ENCODE measurements at places on chromosomes 13 and 19.
A peak's percentile ranks its signal among the peaks of the same experiment; 100 is the strongest.

GRCh38 chr13:73187106-73187505 lies 128.3 kb downstream of the KLF5 start:
- no peak for DNase-seq

- DNase-seq: no peak
Observed at GRCh38 chr13:52835071-52835839, 13.2 kb downstream of the PCDH8 start.

DNA sequence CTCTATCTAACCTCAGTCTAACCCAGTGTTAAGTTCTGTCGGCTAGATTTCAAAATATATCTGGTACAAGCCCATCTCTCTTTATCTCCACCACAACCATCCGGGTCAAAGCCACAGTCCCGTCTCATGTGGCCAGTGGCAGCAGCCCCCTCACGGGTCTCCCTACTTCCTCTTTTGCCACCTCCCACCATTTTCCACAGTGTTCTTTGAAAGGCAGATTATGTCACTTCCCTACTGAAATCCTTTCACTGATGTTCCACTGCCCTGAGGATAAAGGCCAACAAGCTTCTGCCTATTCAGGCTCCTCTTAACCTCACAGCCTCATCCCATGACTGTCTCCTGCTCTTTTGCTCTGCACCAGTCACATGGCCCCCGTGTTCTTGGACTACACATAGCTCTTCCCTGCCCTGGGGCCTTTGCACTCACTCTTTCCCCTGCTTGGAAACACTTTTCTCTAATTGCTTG lies 117.2 kb downstream of the UBL3 start:
- DNase-seq: no peak

DNA sequence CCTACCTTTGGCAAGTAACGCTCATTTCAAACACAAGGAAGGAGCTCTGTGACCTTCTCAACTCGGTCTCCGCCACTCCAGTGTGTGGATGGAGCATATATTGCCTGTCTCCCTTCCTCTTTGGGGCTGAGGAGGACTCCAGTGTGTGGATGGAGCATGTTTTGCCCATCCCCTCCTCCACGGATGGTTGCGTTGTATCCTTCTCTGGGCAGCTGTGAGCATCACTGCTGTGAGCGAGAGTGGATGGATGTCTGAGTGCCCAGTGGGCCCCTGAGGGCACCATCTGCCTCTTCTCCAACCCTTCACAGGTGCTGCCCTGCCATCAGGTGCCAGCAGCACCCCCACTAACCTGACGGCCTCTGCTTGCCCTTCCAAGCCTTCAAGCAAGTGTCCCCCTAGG lies 186.2 kb downstream of the TEX29 start:
- DNase-seq: no peak

GRCh38 chr19:8370176-8371010 lies 6.4 kb downstream of the ANGPTL4 start:
- no peak for DNase-seq

- DNase-seq: no peak
Observed at GRCh38 chr13:111632906-111633305, 312.5 kb downstream of the TEX29 start.

DNA sequence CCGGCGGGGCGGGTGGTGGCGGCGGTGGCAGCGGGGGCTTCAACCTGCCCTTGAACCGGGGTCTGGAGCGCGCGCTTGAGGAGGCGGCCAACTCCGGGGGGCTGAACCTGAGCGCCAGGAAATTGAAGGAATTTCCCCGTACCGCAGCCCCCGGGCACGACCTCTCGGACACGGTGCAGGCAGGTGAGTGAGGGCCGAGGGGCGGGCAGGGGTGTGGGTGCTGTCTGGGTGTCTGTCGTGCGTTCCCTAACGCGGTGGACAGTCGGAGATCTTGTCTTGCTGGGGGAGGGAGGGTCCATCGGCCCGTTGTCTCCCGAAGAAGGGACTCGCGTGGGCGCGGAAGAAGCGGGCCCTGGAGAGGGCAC lies 533 bp downstream of the LRCH1 start:
- DNase-seq: peak; percentile 22

DNA sequence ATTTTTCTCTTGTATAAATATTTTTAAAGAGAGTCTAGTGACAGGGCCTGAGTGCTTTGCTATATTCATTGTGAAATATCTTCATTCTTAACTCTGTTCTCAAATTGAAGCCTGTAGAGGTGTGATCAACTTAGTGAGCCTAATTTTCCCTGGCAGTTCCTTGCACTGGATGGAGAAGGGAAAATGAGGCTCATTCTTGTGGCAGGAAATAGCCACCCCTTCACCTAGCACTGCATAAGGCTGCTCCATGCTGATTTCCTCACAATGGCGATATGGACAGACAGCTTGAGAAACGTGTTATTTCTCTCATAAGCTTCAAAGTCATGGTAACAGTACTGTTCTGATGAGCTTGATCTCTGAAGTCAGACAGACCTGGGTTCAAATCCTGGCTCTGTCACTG lies 146.2 kb downstream of the AKAP11 start:
- no peak for DNase-seq

- no peak for DNase-seq
Observed at GRCh38 chr19:45160870-45161737, at the start of gene NKPD1. Gene NKPD1 (minus strand): TSS chr19:45160982. CDS start chr19:45160150, 832 bp downstream.

DNA sequence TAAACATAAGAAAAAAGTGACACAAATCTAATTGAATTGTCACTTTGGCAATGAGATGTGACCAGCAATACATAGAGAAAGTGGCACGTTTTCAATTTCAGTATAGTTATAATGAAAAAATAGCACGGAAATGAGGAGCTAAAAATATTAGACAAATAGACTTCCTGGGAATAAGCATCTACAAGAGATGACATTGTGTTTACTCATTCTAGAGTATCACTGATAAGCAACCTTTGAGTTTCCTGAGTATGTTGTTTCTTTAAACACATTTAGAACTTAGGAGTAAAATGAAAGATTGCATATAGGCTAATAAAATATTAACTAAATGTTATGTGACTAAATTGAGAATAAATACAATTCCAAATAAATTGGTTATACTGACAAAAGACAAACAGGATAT lies 207.1 kb upstream of the SLITRK6 start:
- DNase-seq: no peak

DNA sequence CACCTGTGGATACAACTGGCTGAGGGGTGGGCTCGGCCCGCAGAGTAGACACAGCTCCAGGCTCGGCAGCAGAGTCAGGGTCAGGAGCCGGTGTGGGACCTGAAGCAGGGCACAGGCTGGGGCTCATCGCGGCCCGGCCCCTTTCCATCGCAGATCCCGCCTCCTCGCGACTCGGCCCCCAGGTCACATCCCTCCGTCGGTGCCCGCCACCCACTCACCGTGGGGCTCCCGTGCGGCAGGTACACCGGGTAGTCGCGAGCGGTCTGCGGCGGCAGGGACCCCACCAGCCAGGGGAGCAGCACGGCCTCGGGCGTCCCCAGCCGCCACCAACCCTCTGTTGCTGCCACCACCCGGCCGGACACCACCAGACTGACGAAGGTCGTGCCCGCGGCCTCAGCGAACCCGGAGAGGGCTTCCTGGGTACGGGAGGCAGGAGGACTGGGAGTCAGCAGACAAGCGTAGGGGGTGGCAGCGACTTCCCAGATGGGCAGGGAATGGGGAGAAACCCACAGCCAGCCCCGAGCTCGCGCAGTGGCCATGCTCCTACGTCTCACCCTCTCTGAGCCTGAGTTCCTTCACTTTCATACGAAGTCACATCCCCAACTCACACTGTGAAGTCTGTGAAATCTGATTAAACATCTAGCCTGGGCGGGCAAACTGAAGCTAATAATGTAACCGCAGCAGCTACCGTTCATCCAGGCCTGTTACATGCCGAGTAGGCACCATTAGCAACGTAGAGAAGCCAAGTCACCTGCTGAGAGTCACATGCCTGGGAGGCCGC lies 3.7 kb downstream of the FUZ start:
- peak; percentile 54 for DNase-seq

DNA sequence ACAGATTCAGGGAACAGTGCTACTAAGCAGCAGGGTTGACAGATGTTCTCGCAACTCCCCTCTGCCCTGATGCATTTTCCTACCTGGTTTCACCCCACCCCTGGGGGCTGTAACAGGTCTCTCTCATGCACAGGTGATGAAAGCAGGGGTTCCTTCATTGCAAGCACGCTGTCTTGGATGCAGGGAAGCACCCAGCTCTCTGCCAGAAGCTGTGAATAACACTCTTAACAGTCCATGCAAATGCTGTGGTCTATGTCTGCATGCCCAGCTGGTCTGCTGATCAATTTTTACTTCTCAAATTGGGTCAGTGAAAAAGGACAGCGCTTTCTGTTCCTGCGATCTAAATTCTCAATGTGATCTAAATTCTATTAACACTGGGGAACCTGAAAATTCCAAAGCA lies 246.3 kb upstream of the TSHZ3 start:
- no peak for DNase-seq

DNA sequence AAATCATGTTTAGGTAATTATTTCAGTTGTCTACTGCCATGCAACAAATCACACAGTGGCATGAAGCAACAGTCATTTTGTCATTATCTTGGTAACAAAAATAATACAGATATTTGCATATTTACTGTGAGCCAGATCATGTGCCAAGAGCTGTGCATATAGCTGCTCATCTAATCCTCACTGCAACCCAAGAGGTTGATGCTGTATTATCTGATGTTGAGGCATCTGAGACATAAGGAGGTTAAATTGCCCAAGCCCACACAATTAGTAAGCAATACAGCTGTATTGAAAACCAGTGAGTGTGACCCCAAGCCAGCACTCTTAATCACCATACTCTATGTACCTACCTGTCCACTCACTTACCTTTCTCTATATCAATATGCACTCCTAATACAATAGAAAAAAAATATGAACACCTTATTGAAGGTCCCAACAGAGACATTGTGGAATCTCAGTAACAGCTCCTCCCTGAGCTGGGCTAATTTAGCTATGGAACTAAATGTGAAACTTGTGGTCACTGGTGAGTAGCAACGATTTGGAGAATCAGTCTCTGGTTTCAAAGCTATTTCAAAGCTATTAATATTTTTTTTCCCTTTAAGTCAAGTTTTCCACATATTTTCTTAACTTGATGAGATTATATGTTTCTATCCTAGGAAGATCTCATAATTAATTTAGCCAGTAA lies 185.2 kb downstream of the KLF12 start:
- DNase-seq: no peak

GRCh38 chr13:71864094-71864985 lies 2.7 kb downstream of the DACH1 start:
- DNase-seq: peak; percentile 25

DNA sequence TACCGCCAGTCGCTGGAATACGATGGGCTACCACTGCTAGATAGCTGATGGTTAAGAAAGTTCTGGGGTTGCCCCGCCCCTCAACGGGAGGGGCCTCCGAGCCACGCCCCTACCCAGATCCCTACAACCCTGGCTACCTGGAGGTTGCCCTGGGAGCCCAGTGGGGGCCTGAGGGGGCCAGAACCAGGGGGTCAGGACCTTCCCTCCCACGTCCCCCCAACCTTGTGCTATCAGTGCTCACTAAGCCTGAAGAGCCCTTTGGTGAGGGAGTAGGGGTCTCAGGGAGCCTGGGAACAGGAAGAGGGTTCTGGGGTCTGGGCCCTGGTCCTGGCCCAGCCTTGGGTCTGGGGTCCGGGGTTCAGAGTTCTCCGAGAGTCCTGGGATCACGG lies 8.9 kb downstream of the OCEL1 start:
- peak; percentile 82 for DNase-seq

GRCh38 chr13:64007339-64007738 lies 2591.7 kb upstream of the PCDH20 start:
- no peak for DNase-seq

DNA sequence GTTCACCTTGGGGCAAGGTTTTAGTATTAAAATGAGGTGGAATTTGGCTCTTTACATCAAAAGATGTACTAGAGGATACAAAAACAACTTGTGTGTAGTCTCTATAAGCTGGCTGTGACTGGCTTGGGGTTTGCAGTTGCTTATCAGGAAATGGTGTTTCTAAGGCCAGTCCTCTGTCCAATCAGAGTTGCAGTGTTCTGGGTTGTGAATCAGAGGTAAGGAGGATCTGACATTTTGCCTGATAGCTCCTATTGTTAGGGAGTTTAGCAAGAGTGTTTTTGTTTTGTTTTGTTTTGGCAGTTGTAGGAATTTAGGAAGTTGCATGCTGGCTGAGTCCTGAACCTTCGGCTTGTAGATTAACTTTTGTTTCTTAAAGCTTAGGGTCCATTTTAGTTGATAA lies 20.1 kb upstream of the ESD start:
- no peak for DNase-seq

DNA sequence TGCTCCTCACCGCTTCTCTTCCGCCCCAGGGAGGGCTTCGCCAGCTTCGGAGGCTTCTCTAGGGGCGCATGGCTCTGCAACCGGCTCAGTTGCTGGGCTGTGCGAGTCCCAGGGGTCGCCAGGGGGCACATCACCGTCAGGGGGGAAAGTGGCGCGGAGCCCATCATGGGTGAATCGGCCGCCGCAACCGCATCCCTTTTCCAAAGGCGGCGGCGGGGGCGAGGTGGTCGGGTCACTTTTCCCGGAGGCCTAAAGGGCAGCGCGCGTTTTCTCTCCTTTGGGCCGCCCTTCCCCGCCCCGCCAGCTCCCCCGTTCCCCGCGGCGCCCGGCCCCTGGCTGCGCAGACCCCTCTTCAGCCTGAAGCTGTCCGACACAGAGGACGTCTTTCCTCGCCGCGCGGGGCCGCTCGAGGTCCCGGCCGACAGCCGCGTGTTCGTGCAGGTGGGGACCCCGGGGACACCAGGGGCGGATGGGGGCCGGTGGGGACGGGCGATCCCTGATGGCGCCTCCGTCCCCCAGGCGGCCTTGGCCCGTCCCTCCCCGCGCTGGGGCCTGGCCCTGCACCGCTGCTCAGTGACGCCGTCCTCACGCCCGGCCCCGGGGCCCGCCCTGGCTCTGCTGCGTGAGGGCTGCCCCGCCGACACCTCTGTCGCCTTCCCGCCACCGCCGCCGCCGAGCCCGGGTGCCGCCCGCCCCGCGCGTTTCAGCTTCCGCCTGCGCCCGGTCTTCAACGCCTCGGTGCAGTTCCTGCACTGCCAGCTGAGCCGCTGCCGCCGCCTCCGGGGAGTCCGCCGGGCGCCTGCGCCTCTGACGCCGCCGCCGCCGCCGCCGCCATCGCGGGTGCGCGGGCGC lies 1.7 kb downstream of the TGFBR3L start:
- peak; percentile 80 for DNase-seq

GRCh38 chr13:99031832-99032231 lies 54.0 kb upstream of the DOCK9 start:
- no peak for DNase-seq

GRCh38 chr13:21434588-21434987 lies 24.5 kb downstream of the ZDHHC20 start:
- no peak for DNase-seq

- DNase-seq: peak; percentile 38
Observed at GRCh38 chr19:42252365-42253244, 2.3 kb downstream of the ERF start.

GRCh38 chr19:23345838-23346237 lies 49.4 kb downstream of the ZNF91 start:
- DNase-seq: no peak

- no peak for DNase-seq
Observed at GRCh38 chr13:67390462-67391086, 160.4 kb upstream of the PCDH9 start.
